Kidney epithelial cell (primary cell): ENCODE measurements at places on chromosomes 2 and 18.

- no peak for DNase-seq
These were observed 899.1 kb downstream of the TMEM182 start for GRCh38 chr2:103660947-103661346.

DNA sequence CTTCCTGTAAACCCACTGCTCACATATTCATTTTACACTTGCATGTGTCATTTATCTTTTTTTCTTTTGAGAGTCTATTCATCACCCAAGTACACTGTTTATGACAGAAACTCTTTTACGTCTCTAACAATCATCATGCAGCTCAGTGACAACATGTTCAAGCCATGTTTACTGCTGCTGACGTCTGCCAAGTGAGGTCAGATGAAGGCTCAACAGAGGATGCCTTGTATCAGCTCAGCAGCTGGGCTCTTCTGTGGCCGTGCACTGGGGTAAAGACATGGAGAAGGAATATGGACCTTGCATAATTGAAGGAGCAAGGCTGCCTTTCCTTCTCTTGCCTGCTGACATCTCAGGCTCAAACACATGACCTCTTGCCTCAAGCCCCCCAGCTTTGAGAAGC lies 99.6 kb downstream of the ADD2 start:
- no peak for DNase-seq

DNA sequence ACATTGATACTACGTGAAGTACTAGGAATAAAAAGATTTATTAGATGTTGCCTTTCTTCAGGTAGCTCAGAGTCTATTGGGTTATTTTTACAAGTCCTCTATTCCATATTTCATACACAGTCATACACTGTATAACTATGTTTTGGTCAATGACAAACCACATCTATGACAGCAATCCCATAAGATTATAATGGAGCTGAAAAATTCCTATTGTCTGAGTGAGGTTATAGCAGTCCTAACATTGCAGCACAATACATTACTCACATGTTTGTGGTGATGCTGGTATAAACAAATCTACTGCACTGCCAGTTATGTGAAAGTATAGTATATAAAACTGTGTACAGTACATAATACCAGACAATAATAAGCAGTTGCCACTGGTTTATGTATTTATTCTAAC lies 595.1 kb downstream of the MBD2 start:
- no peak for DNase-seq

DNA sequence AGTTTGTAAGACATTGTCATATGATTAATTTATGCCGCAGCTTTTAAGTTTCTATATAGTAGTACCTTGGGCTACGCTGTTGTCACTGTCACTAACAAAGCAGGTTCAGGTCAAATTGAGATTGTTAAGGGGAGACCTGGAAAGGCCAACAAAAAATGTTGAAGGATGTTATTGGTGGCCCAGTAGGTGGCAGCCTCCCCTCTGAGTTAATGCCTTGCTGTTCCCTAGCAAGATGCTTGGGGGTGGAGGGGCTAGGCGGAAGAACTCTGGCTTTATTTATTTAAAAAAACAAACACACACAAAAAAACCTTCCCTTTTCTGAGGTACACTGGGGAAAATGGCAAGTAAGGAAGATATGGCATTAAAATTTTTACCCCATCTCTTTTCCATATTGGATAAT lies 128.3 kb upstream of the ATP5MC3 start:
- DNase-seq, result no peak

GRCh38 chr2:226813148-226813701 lies 13.6 kb upstream of the IRS1 start:
- DNase-seq, result no peak
